Activated naive CD4-positive, alpha-beta T cell treated with anti-CD3 and anti-CD28 coated beads for 36 hours (primary cell): ENCODE measurements at places on chromosomes 3 and 15. TPM values are rescaled to one million over a fixed set of nuclear protein-coding genes. Genes with fewer than 3 reads are reported as not detected.

The CDHR4 gene
- not detected for total RNA-seq

The SLC22A13 gene
- total RNA-seq = not detected

- no peak overlapping the region for H3K4me3 ChIP-seq
- H3K36me3 ChIP-seq = peaks cover 1% of the 10 kb centered on the region
- H3K27me3 ChIP-seq = peaks cover 6% of the 10 kb centered on the region
- no peak for DNase-seq
- H3K27ac ChIP-seq = no peak overlapping the region
Measured at GRCh38 chr3:189588475-189589178, 42.6 kb upstream of the TP63 start.

- H3K27me3 ChIP-seq = no peaks in the 10 kb centered on the region
- DNase-seq = no peak
- no peaks in the 10 kb centered on the region for H3K36me3 ChIP-seq
- no peak overlapping the region for H3K27ac ChIP-seq
Measured at GRCh38 chr15:75049392-75049791, 26.0 kb downstream of the PPCDC start.

DNA sequence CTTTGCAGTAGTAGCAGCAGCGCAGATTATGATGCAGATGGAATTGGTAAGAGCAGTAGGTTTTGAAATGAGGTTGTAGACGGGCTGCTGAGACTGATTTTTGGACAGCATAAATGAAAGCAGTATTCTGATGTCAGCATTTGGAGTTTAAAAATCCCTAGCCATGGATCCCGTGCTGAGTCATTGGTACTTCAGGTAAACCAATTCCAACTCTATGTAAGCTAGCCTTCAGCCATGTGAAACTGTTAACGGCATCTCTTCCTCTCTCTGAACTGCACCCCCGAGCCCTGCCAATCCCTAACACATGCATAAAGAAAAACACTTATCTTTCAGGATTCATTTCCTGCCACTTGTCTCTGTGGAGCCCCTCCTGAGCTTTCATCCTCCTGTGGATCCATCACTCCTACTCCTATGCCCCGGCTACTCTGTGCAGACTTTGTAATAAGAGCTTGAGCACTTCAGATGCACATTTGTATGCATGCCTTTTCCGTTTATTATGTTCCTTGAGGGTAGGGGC lies 119.0 kb downstream of the AKAP13 start:
- H3K27ac ChIP-seq = no peak overlapping the region
- DNase-seq = no peak
- no peak overlapping the region for H3K4me3 ChIP-seq

- no peak overlapping the region for H3K27ac ChIP-seq
- peaks cover 5% of the 10 kb centered on the region for H3K36me3 ChIP-seq
- no peak for DNase-seq
- H3K4me1 ChIP-seq = peaks cover 3% of the 10 kb centered on the region
Measured at GRCh38 chr3:48068886-48069285, 52.7 kb upstream of the MAP4 start.

- no peaks in the 10 kb centered on the region for H3K27me3 ChIP-seq
- peak; percentile 81 for DNase-seq
- peaks cover 53% of the 10 kb centered on the region for H3K36me3 ChIP-seq
- H3K4me3 ChIP-seq = peak overlapping the region; percentile 71
- H3K27ac ChIP-seq = peak overlapping the region; percentile 88
- H3K4me1 ChIP-seq = peaks cover 81% of the 10 kb centered on the region
Measured at GRCh38 chr3:10263646-10264363, 15.5 kb downstream of the TATDN2 start.
